ENCODE measurements at places on chromosomes 12 and 14. TPM values are rescaled to one million over a fixed set of nuclear protein-coding genes. Genes with fewer than 3 reads are reported as not detected.
A peak's percentile ranks its signal among the peaks of the same experiment; 100 is the strongest.

DNA sequence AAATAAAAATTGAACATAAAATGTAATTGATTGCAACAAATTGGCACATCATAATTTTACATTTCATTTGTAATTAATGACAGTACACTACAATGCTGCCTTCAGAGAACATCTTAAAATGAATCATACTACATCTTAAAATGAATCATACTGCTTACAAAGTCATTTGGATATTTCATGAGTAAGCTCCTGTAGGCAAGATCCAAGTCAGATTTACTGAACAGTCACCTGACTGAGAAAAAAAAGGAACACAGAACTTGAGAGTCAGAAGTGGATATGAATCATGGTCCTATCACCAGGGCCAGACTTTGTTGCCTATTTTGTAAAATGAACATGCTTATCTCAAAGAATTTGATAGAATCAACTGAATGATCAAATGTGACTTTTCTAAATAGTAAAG, 32.7 kb upstream of the FBLN5 start:
- DNase-seq, result no peak

DNA sequence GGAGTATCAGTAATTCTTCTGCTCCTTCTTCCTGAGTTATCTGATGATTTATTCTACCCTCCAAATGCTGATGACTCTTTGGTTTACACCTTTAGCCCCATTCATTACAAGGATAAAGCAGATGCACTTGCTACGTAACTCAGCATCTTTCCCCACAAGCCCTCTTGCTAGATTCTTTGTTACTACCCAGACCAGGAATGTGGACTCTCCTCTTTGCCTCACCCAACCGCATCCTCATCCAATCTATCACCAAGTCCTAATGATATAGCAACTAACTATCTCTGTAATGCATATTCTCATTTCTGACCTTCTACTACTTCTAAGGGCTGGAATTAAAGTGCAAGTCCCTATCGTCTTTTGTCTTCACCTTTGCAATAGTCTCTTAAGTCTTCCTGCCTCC, 9.2 kb downstream of the KRT1 start:
- DNase-seq, result no peak

GRCh38 chr14:80930836-80931389, 10.6 kb downstream of the CEP128 start:
- DNase-seq, result peak; percentile 21

- no peak for DNase-seq
These were observed 13.8 kb downstream of the TESC start for GRCh38 chr12:117085318-117085947.

GRCh38 chr14:66641861-66642635, 134.1 kb downstream of the GPHN start:
- DNase-seq, result no peak

GRCh38 chr12:14981049-14981448, 8.2 kb downstream of the PDE6H start:
- no peak for DNase-seq

DNA sequence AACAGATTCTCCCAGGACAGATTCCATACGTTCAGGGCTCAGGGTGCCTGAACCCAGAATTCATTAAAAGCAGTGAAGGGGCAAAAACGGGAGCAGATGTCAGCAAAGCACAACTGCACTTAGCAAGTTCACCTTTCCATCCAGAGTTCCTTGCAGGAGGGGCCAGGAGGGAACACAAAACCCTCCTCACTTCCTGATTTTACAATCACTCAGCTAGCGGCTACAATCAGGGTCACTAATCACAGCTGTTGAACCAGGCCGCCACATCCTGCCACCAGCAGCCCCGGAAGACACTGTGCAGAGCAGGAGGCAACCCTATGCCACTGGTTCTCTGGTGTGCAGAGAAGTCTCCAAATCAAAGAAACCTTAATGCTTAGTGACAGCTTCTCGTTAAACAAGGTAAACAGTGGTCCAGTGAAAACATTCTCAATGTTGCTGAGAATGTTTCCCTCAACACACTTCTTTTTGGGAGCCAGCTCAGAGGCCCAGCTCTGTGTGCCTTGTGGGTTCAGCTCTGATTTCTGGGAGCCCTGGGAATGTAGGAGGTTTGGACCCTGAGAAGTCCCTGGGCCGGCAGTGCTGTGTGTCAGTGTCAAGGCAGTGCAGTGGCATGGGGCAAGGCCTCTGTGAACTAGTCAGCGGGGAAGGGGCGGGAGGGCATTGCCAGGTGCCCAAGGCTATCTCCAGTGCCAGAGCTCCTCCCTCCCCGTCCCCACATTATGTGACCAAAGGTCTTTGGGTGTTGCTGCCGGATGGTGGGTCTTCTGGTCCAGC, 54.5 kb downstream of the VCPKMT start:
- peak; percentile 67 for DNase-seq

DNA sequence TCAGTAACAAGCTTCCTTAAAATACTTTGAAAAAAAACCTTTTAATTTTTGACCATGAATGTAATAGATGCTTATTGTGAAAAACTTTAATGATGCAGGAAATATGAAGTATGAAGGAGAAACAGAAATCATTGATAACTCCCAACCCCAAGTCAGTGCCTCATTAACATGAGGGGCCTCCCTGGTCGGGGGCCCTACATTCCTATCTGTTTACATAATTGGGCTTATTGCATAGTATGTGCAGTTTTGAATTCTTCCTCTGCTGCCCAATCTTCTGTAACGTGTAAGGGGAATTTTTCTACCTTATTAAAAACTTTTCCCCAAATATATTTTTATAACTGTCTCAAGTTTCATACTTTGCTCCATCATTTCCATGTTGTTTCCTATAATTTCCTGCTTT, 63.0 kb downstream of the SLC25A47 start:
- no peak for DNase-seq

- no peak for DNase-seq
These were observed 4.4 kb upstream of the SMIM41 start for GRCh38 chr12:52074971-52075724.

DNA sequence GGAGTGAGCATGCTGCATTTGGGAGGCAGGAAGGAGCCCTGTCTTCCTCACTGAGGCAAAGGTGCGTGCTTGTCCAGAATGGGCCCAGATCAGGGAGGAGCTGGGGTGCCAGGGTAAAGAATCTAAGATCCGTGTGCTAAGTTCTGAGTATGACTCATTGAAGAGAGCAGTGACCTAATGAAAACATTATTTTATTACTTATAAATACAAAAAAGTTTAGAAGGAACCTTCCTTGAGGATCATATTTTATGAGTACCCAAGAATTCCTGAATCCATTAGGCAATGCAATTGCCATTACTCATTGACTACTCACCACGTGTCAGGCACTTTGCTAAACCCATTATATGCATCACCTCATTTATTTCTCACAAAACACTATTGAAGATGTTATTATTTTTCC, 264.7 kb downstream of the EGLN3 start:
- no peak for DNase-seq

DNA sequence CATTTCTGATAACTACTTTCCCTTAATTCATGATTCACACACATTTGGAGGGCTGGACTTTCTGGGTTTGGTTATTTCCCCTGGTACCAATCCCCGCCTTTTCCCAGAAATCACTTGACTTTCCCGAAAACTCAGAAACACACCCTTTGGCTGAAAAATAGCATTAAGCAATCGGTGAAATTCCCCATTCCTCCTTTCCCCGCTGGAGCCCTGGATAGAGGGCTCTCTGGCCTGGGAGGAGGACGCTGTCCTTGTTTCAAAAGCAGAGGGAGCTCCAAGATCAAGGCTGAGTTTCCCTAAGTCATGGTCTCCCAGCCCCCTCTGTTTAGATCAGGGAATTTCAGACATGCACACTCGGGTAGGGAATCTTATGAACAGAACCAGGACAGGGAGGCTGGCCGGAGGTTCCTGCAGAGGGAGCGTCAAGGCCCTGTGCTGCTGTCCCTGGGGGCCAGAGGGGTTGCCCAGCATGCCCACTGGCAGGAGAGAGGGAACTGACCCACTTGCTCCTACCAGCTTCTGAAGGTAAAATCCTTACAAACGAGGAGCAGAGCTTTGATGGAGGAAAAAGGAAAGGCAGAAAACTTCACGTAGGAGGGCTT, at the start of gene C1S:
Gene C1S (plus strand): TSS at position 366 of the 602 bp plus-strand sequence. CDS start 1,195 bp downstream, outside the sequence.
- no peak for DNase-seq

- DNase-seq, result no peak
These were observed 198.9 kb downstream of the RBM19 start for GRCh38 chr12:113766879-113767878.

- no peak for DNase-seq
These were observed 88.0 kb upstream of the TMEM260 start for GRCh38 chr14:56491299-56492285.

DNA sequence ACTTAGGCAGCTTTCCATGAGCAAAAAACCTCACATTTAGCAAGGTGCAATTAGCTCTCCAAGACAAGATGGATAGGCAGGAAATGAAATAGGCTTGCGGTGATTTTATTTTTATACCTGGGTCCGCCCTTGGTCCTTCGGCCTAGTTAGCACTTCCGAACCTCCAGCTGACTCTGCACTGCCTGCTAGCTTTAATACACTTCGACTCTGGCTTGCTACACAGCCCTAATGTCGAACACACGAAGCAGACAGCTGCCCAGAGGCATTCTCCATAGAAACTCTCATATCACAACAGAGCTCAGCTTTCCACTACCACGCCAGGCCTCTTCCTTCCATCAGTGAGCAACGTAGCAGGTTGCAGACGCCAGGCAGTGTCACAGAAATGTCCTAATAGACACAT, 688.0 kb downstream of the VRK1 start:
- DNase-seq, result no peak

- DNase-seq, result no peak
These were observed 4.1 kb upstream of the DAAM1 start for GRCh38 chr14:59184396-59184795.

GRCh38 chr14:20116748-20117147, 6.2 kb downstream of the OR4K17 start:
- DNase-seq, result no peak

- no peak for DNase-seq
These were observed 449 bp downstream of the THAP2 start for GRCh38 chr12:71664411-71665089.

GRCh38 chr14:79712302-79712950, 498.9 kb downstream of the DIO2 start:
- no peak for DNase-seq

- no peak for DNase-seq
These were observed 36.5 kb downstream of the CMKLR1 start for GRCh38 chr12:108302403-108303311.

- DNase-seq, result no peak
These were observed 140.4 kb upstream of the MAX start for GRCh38 chr14:65242732-65243134.

DNA sequence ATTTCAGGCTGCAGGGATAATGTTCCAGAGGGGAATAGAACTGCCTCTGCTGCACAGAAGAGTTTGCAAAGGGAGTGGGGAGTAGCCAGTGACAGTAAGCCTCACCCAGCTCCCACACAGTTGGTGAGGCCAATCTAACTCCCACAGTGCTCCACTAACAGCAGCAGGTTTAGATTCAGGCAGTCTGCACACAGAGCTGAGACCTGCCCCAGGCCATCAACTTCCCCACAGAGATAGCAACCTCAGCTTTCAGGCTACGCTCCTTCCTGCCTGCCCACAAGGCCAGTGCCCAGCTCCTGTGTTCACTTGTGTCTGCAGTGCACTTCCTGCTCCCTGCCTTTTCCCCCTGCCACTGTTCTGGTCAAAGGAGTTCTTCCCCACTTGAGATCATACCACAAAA, 107.5 kb downstream of the TBC1D30 start:
- DNase-seq, result no peak

- no peak for DNase-seq
These were observed 45.3 kb upstream of the MBIP start for GRCh38 chr14:36365766-36366165.

DNA sequence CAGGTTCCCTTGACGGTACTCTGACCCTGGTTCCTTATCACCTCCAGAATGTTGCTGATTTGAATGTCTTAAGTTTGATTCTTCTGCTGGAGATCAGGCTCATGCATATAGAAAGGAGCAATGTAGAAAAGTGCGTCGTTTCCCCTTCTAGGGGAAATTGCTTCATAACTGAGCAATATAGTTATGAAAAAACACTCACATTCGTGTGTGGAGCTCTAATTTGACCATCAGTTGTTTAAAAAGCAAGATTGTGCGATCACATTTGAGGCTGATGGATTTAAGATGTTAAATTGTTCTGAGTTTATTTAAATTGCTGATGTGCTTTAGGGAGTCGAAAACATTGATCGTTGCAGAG, 19.2 kb downstream of the PELI2 start:
- DNase-seq, result no peak

GRCh38 chr12:54935235-54935951, 49.2 kb downstream of the TESPA1 start:
- peak; percentile 44 for DNase-seq

DNA sequence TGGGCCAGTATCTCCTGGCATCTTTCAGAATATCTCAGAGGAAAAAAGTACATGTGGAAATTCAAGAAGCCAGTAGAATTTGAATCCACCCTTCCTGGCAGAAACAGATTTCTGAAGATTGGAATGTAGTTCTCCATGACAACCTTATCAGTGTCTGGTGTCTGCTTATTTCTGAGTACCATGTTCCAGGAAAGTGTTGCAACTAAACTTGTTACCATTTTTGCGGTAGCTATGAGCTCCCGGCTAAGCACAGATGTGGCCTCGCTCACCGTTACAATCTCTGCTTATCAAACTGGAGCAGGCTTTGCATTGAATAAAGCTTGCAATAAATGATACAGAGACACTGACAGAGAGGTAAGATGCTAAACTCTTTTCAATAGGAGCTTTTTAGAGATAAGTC, 13.0 kb upstream of the ITPR2 start:
- DNase-seq, result no peak

GRCh38 chr12:76945867-76946266, 67.0 kb upstream of the CSRP2 start:
- DNase-seq, result no peak

DNA sequence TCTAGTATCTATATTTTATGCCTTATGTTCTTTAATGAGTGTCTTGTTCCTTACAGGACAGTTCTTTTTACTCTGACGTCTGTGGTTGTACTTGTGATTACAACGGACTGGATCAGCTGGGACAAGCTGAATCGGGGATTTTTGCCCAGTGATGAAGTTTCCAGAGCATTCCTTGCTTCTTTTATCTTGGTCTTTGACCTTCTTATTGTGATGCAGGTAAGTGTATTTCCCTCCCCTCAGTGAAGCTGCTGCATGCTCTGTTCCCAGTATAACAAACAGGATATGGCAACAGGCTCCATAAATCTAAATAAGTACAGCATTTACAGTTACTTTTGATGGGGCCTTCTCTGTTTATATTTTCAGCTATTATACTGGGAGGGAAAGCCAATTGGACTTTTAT, 463.6 kb downstream of the TMEM117 start:
- DNase-seq, result no peak

Gene COX6A1
- 116 TPM for total RNA-seq

Gene BCL7A
- total RNA-seq, result 3.5 TPM

Gene RPGRIP1
- total RNA-seq, result not detected

Gene BAG5
- 40.3 TPM for total RNA-seq

Gene OAS1
- total RNA-seq, result 3.4 TPM

Gene RASAL1
- total RNA-seq, result 2.7 TPM

Gene CMTM5
- not detected for total RNA-seq

Gene TTC6
- not detected for total RNA-seq

Gene FAM90A1
- total RNA-seq, result 0.30 TPM

Gene SERPINA12
- not detected for total RNA-seq

Gene IL26
- total RNA-seq, result 0.25 TPM

Gene GDF3
- not detected for total RNA-seq

Gene LTBR
- 0.67 TPM for total RNA-seq

Gene KRT85
- not detected for total RNA-seq

Gene TSPAN19
- not detected for total RNA-seq

Gene COCH
- not detected for total RNA-seq

Data from CD4-positive, alpha-beta T cell (primary cell).